ENCODE measurements at places on chromosomes 3 and 15.

DNA sequence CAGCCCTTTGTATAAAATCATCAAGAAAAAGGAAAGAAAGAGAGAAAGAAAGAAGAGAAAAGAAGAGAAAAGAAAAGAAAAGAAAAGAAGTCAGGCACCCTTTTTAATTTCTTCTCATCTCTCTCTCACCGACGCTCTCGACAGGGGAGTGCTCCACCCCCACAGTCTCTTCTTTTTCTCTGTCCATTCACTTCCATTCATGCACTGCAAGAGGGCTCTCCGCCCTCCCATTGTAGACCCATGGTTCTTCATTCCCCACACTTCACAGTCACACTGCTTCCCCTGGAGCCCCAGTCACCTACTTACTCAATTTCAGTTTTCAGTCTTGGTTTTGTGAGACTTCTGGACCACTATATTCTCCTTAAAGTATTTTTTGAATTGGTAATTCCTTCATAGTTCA is 254.7 kb downstream of the SOX2 start:
- H3K27ac ChIP-seq = no peak overlapping the region
- no peaks in the 10 kb centered on the region for H3K4me1 ChIP-seq
- no peak for DNase-seq

GRCh38 chr15:73075160-73075859 is 23.0 kb downstream of the NEO1 start:
- no peaks in the 10 kb centered on the region for H3K4me1 ChIP-seq
- H3K27me3 ChIP-seq = no peaks in the 10 kb centered on the region
- no peaks in the 10 kb centered on the region for H3K36me3 ChIP-seq
- no peak overlapping the region for H3K4me3 ChIP-seq
- DNase-seq = no peak

DNA sequence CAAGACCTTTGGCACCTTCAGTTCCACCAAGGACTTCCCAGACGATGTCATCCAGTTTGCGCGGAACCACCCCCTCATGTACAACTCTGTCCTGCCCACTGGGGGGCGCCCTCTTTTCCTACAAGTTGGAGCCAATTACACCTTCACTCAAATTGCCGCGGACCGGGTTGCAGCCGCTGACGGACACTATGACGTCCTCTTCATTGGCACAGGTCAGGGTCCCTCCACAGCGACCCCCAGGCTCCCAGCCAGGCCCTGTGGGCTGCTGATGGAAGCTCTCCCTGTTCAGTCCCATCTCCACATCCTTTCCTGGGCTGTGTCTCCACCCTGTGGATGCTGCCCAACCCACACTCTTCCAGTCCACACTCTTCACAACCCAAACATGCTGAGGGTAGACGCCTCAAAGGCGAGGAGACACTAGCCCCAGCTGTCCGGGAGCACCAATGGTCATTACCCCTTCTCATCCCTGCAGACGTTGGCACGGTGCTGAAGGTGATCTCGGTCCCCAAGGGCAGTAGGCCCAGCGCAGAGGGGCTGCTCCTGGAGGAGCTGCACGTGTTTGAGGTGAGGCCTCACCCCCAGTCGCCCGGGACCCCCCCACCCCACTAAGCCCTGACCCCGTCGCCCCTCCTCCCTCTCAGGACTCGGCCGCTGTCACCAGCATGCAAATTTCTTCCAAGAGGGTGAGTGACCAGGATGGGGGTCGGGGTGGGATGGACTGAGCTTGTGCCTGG is 4.3 kb upstream of the LSMEM2 start:
- no peak overlapping the region for H3K27ac ChIP-seq
- peak; percentile 64 for DNase-seq
- H3K27me3 ChIP-seq = no peaks in the 10 kb centered on the region
- peaks cover 14% of the 10 kb centered on the region for H3K4me1 ChIP-seq
- no peak overlapping the region for H3K4me3 ChIP-seq

DNA sequence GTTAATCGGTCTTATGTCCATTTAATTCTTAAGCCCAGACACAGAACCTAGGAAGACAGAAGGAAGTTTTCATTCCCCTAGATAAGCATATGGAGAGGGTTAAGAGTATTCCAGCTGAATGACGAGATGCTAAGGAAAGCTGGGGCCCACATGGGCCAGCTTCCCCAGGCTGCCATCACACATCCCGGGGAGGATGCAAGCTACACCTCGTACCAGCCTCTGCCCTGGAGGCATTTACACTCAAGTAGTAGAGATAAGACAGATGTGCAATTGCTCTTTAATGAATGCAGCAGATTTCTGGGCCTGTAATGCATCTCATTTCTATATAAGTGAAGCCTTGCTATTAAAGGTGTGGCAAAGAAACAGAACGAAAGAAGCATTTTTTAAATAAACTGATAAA is 144.5 kb downstream of the MEX3B start:
- H3K36me3 ChIP-seq = no peaks in the 10 kb centered on the region
- no peak overlapping the region for H3K4me3 ChIP-seq
- no peaks in the 10 kb centered on the region for H3K27me3 ChIP-seq
- H3K4me1 ChIP-seq = no peaks in the 10 kb centered on the region
- no peak overlapping the region for H3K27ac ChIP-seq
- DNase-seq = no peak

DNA sequence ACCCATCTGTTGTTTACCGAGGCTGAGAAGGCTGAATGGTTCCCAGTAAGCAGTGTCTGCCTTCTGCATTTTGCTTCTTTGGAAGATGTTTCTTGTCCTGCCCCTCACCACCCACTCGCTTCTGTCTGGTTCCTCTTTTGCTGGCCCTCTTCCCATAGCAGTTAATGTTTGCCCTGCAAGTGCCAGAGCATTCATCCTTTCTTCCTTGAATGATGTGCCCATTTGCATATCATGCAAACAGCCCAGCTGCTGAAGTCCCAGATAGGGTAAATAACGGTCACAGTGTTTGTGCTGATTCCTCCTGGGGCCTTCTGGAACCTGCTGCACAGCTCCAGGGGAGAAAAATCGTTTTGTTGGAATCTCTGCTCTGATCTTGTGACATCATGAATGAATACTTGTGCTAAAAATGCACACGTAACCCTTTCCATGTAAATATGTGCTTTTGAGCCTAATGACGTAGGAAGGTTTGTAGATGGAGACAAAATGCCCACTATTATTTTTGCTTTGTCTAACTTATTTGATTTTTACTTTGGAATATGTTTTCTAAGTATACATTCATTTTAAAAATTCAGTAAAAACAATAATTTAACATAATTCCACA is 381.0 kb downstream of the SOX2 start:
- H3K27me3 ChIP-seq = no peaks in the 10 kb centered on the region
- H3K36me3 ChIP-seq = no peaks in the 10 kb centered on the region
- H3K4me1 ChIP-seq = no peaks in the 10 kb centered on the region
- H3K4me3 ChIP-seq = no peak overlapping the region
- H3K27ac ChIP-seq = no peak overlapping the region
- DNase-seq = no peak
